Hematopoietic multipotent progenitor cell treated with erythropoietin and hydrocortisone succinate and interleukin-3 and kit ligand, for 17 days (in vitro differentiated cells): ENCODE measurements at places on chromosomes 1 and 21.

DNA sequence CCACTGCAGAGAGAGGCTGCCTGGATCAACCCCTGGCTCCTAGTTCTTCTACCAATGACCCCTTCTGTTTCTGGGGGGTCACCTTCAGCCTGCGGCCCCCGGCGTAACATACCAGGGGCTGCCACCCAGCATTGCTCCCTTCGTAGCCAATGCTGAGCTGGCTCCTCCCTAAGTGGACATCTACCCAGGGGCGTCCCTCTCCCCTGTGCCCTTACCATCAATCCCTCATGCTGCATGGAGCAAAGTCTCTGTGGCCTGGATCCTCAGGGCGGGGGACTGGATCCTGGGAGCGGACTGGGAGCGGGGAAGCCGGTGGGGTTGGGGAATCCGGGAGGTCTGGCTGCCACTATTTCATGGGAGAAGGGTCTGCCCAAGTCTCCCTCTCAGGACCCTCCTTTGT, 28.6 kb downstream of the TRIM67 start:
- no peak for DNase-seq

DNA sequence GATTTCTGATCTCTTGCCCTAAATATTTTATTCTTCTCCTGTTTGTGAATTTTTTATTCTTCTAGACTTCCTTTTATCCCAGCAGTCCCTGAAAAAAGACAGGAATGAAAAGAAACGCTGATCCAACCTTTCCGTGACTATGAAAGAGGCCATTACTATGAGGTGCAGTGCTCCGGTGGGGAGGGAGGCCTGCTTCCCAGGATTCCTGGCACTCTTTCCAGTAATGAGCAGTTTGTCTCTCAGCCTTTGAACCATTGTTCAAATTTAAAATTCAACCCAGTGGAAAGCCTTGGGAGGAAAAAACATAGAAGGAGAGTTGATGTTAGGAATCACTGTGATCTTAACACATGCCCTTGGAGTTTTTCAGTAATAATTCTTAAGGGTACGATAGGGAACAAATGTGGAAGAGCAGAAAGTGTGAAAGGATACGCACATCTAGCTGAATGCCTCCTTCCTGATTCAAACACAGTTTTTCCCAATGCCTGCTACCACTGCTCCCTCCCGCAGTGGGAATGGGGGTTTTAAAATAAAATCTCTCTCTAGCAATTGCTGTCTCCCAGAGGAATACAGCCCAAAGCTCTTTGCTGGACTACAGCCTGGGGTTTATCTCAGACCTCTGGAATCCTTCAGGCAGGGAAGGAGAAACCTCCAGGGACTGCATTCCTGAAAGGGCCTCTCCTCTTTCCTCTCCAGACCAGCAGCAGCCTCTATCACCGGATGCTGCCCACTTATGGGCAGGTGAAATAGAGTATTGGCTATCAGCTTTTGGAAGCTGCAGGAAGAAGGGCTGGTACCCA, 6.1 kb downstream of the IER5 start:
- no peak for DNase-seq

DNA sequence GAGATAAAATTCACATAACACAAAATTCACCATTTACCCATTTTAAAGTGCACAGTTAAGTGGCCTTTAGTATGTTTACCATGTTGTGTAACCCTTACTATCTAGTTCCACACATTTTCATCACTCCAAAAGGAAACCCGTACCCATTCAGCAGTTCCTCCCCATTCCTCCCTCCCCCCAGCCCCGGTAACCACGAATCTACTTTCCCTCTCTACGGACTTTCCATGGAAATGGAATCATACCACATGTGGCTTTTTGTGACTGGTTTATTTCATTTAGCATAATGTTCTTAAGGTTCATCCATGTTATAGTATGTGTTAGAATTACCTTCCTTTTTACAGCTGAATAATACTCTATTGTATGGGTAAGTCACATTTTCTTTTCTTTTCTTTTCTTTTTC, 10.9 kb downstream of the DOP1B start:
- DNase-seq, result no peak

DNA sequence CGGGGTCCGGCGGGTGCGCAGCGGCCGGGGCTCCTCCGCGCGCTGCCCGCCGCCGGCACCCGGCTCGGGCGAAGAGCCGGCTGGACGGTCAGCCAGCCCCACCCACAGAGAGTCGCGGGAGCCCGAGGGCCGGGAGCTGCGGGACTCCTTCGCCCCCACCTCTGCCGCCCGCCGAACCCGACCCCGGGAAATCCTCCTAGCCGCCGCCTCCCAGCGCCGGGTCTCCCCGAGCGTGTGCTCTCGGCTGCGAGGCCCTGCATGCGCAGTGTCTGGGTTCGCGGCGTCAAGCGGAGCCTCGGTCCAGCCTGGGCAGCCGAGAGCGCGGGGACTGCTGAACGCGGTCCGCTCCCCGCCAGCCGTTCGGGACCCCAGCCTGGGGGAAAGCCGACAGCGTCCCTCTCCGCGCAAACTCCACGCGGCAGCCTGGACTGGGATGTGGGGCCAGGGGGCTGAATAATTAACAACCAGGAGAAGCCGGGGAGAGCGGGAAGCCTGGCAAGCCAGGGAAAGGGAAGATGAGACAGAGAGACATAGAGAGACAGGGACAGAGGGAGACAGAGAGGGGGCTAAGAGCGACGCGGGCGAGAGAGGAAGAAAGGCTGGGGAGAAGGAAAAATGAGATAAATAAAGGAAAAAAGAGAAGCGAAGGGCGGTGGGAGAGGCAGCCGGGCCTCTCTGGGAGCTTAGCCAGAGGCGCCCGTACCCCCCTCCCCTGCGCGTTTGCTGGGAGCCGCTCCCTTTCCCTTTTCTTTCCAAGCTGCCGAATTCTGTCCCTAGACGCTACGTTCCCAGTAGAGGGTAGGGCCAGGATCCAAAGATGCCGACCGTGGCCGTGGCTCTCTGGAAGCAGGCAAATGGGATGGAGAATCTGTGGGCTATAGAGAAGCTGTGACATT, 64.2 kb downstream of the MEF2D start:
- DNase-seq, result no peak

GRCh38 chr1:186519982-186520381, 59.1 kb upstream of the PDC start:
- DNase-seq, result no peak

GRCh38 chr1:234862360-234862943, 252.5 kb upstream of the IRF2BP2 start:
- DNase-seq, result no peak

GRCh38 chr1:205976708-205977401, 26.3 kb downstream of the RAB7B start:
- no peak for DNase-seq

DNA sequence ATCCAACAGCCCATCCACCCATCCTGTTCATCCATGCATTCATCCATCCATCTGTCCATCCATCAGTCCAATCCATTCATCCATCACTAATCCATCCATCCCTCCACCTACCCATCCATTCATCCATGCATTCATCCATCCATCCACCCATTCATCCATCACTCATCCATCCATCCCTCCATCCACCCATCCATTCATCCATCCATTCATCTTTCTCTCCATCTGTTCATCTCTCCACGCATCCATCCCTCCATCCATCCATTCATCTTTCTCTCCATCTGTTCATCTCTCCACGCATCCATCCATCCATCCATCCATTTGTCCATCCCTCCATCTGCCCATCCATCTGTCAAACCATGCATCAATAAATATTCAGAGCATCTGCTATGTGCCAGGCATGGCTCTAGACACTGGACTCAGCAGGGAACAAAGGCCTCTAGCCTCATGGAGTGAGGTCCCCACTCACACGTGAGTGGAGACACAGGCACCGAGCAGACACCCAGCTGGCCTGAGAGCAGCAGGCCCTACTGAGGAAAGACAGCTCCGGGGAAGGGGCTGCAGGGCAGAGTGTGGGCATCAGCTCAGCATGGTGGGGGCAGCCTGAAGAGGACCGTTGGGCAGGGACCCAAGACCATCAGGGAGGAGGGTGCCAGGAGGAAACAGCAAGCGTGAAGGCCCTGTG, 9.6 kb downstream of the KRTAP10-1 start:
- DNase-seq, result no peak

DNA sequence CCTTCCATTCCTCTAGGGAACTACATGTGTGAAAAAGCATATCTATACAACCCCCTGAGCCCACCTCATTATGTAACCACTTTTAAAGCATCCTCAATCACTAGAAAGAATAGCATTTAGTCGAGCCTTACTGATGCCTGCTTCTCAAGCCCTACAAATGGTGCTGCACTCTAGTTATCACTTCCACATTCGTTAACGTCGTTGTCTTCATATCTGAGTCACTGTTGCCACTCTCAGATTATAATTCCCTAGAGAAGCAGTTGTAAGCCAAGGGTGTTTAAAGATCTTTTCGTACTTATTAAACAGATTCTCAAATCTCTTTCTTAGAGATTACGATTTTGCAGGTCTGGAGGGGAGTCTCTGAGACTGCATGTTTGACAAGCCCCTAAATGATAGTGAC, 16.5 kb downstream of the ATP1B1 start:
- DNase-seq, result no peak

GRCh38 chr1:102970496-102971078, 137.7 kb downstream of the COL11A1 start:
- DNase-seq, result peak; percentile 31

- no peak for DNase-seq
Measured at GRCh38 chr1:47417170-47418044, 1.3 kb downstream of the FOXE3 start.

DNA sequence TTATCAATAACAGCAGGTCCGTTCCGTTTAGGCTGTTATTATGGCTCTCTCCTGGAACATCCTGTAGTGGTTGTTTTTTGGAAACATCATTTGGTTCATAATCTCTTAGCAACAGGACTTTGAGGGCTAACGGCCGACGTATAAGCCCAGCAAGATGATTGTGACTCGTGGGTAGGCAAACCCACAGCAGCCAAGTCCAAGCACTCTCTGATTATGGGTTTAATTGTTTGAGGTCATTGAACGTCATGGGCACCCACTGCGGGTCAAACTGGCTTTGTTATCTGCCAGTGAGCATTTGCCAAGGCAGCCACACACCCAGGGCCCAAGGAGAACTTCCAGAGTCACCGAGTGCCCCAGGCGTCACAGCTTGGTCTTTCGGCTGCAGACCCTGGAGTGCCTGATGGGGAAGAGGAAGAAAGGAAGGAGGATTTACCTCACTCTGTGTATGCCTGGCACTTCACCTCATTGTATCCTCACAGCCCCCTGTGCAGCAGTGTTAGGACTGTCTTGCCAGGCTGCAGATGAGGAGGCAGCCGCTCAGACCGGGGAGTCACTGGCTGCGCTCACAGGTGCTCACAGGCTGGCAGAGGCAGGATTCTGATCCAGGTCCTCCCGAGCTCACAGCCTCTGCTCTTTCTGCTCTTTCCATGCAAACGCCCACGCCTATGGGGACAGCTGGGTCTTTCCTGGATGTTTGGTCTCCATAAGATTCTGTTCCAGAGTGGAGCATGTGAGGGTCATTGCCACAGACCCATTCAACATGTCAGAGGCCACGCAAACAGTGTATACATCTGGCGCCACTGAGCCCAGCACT, 30.8 kb upstream of the EPS8L3 start:
- no peak for DNase-seq

- DNase-seq, result no peak
Measured at GRCh38 chr1:244941121-244941520, 76.8 kb upstream of the HNRNPU start.

DNA sequence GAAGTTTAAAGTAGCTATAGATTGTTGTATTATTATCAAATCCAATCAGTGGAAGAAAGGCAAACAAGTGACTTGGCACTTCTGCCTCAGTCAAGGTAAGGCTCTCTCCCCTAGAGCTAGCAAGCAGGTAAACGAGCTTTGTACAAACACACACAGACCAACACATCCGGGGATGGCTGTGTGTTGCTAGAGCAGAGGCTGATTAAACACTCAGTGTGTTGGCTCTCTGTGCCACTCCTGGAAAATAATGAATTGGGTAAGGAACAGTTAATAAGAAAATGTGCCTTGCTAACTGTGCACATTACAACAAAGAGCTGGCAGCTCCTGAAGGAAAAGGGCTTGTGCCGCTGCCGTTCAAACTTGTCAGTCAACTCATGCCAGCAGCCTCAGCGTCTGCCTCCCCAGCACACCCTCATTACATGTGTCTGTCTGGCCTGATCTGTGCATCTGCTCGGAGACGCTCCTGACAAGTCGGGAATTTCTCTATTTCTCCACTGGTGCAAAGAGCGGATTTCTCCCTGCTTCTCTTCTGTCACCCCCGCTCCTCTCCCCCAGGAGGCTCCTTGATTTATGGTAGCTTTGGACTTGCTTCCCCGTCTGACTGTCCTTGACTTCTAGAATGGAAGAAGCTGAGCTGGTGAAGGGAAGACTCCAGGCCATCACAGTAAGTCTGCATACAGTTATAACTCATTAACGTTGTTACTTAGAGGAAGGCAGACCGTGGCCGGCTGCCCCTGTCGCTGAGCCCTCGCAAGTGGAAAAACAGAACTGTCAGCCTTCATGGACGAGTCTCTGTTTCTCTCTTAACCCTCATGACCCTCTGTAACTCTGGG, at the start of gene PALMD:
Gene PALMD, plus strand, starts transcription at position 415 of the 833 bp plus-strand sequence. Its CDS starts 205 bp downstream, at position 620.
- DNase-seq, result no peak

DNA sequence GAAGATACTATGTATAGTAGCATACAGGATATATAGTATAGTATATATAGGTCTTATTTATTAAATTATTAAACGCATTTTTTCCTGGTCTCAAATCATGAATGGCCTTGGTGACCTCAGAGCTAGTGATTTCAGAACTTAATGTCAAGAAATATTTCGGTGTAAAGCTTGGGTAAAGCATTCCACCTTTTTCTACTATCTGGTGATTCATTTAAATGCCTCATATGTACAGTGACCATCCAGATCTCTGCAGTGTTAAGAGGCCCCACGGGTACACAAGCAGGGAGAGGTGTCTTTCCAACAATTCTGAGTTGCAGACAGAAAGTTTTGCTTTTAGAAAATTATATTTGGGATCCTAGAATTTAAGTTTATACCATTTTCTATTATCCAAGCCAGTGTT, 626.5 kb downstream of the PTPRC start:
- no peak for DNase-seq

DNA sequence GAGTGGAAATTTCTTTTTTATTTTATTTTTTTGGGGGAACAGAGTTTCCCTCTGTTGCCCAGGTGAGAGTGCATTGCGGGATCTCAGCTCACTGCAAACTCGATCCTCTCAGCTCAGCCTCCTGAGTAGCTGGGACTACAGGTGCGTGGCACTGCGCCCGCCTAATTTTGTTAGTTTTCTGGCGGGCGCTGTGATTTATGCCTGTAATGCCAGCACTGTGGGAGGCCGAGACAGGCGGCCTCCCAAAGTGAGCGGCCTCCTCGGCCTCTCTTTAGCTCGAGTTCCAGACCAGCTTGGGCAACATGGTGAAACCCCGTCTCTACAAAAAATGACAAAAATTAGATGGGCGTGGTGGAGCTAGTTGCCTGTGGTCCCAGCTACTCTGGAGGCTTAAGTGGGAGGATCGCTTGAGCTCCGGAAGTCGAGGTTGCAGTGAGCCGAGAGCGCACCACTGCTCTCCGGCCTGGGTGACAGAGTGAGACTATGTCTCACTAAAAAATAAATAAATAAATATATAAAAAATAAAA, 2.7 kb downstream of the GMEB1 start:
- DNase-seq, result no peak

GRCh38 chr1:16206547-16207317, 5.7 kb downstream of the ARHGEF19 start:
- DNase-seq, result peak; percentile 93

GRCh38 chr1:39900662-39901463, 854 bp downstream of the MYCL start:
- DNase-seq, result no peak
